Nucleus accumbens (tissue), 56 donors: ENCODE measurements at places on chromosomes 12 and 14.
A peak's percentile ranks its signal among the peaks of the same experiment; 100 is the strongest.

DNA sequence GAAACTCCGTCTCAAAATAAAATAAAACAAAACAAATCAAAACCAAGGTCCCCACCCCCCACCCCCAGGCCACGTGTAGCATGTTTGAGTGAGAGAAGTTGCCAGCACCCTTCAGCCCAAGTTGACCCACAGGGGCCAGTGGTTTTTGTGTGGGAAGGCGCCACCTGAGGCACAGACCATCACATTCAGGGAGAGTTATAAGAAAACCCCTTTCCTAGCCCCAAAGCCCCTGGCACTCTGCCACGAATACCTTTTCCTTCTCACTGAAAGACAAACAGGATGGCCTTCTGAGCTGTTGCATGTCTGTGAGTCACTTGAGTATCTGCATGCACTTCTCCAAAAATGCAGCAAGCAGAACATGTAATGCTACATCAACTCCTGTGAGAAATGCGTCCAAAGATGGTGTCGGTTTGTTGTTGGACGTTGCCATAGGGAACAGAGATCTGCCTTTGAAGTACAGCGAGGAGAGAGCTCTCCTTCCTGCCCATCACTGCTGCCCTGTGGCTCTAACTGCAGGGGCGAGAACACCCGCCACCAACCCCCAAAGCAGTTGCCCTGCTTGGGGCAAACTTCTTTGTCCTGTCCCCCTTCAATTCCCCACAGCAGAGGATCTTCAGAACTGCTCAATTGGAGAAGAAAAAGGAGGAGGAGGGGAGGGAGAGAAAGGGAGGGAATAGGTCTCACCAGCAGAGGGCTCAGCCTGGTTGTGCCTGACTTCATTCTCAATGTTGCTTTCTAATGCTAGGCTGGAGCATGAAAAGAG is 2.7 kb upstream of the TRAF3 start:
- peak; percentile 51 for DNase-seq

DNA sequence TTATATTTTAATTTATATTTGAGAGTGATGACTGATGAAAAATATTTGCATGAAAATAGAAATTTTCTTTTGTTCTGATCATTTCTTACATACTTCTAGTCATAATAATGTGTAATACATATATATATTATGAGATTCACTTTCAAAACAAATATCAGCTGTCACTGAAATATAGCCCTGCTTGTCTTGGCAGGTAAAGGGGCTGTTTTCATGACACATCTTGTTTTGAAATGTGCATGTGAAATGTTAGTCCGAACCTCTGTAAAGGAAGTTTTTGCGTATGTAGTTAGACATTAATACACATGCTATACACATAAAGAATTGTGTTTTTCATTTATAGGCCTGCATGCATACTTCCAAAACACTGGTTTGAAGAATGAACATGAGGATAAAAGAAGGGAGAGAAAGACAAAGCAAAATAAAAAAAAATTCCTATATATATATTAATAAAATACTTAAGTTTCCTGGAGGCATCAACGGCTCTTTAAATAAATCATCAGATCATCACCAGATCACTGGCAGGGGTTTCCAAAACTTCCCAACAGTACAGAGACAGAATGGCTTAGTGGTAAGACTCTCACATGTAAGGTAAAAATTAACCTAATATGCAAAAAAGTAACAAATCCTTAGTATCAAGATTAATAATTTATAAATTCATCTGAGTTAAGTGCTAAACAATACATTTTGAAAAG is 60.1 kb downstream of the SEL1L start:
- no peak for DNase-seq

- DNase-seq = no peak
These were observed 372.7 kb downstream of the NUAK1 start for GRCh38 chr12:105766029-105766428.

DNA sequence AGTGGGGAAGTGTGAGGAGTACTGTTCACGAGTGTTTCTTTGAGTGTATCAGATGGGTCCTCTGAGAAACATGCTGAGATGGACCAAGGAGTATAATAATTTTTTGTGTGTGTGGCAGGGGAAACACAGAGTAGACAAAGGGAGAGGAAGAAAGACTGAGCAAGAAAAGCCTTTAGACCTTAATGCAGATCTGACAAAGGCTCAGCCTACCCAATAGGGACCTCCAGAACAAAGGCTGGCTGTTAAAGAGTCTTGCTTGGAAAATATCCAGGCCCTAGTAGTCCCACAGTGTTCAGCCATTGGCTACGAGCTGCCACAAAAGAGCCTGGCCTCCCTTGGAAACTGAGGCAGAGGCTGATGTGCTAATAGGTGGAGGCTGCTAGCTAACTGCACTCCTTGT is 13.5 kb downstream of the COQ5 start:
- DNase-seq = peak; percentile 31

DNA sequence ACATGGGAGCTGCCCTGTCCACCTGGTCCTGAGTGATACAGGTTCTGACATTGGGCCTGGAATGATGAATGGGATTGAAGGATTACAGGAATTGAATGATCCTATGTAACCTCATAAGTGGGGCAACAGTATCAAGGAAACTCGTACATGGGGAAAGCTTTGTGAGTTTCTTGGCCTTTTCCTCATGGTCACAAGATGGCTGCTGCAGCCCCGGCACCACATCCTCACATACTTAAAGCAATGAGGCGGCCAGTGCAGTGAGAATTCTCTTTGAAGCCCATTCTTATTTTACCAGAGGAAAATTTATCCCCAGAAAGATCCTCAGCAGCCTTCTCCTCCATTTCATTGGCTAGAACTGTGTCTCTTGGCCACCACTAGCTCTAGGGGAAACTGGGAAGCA is 91.9 kb downstream of the AACS start:
- no peak for DNase-seq

- no peak for DNase-seq
These were observed 58.0 kb downstream of the PAPLN start for GRCh38 chr14:73295198-73295796.

DNA sequence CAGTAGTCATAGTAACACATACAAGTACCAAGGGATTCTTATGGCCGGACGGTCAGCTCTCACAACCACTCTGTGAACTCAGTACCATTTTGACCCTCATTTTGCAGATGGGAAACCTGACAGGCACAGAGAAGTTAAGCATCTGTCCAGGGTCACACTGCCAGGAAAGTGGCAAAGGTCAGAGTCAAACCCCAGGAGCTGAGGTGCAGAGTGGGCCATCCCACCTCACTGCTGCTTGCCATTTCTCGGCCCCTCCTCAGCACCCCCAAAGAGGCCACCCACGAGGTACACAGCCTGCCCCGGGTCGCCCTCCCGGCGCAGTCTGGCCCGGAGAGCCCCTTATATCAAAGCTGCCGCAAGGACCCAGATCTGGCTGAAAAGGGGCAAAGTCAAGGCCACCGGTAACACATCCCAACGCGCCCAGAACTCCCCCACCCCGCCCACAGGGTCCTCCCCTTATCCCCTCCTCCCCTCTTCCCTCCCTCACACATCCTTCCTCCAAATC is 1.7 kb downstream of the NCOR2 start:
- no peak for DNase-seq
